ENCODE measurements at places on chromosomes 1 and 21.

- DNase-seq, result no peak
These were observed 135.6 kb downstream of the ST6GALNAC3 start for GRCh38 chr1:76210160-76210559.

- peak; percentile 91 for DNase-seq
These were observed 54.3 kb downstream of the ADARB1 start for GRCh38 chr21:45128613-45129188.

DNA sequence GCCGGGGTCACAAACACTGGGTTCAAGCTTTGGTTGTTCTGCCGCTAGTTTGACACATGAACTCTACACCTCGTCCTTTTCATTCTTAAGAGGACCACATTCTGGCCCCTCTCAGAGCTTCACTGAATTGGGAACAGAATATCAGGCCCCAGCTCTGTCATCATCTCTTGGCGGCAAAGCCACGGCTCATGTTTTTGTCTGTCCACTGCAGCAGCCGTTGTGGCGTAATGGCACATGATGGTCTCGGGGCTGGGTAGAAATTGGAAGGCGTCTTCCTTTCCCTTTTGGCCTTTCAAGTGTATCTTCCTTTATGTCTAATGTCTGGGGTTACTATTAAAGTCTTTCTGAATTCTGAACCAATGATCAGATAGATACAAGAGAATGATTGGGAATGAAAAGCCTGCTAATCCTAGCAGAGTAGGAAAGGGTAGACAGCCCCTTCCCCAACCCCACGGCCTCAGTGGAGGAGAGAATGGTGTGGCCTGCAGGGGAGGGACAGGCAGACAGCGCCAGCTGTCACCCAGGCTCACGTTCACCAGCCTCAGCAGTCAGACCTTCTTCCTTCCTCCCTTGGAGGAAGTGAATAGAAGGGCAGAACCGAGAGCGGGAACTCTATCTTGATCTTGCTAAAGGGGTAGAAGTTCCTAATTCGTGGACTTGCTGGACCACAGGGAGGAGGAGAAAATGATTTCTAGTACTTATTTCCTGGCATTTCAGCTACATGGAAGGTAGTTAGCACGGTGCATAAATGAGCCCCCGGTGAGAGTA lies 498.1 kb downstream of the KIF26B start:
- DNase-seq, result no peak

GRCh38 chr1:178937695-178938094 lies 66.8 kb upstream of the ANGPTL1 start:
- DNase-seq, result peak; percentile 41

DNA sequence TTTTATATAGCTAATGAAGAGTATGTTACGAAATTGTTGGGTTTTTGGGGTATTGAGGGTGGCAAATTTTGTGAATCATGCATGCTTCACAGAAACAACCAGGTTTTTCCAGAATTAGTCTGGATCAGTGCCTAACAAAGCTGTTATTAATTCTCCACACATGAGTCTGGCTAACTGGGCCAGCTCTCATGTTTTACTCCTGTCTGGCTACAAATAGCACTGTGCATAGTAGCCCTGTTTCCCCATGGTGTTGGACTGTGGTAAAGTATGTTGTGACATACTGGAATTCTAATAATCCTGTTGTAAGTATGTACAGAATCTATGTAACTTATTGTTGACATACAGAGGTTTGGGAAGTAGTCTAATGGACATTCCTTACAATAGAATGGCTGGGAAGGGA lies 35.8 kb downstream of the S100B start:
- DNase-seq, result no peak

- no peak for DNase-seq
These were observed 37.6 kb upstream of the DISP3 start for GRCh38 chr1:11441211-11441952.

GRCh38 chr1:195345149-195345548 lies 1263.1 kb downstream of the KCNT2 start:
- DNase-seq, result peak; percentile 14

- DNase-seq, result no peak
These were observed 73.8 kb downstream of the MTR start for GRCh38 chr1:236868625-236869467.

DNA sequence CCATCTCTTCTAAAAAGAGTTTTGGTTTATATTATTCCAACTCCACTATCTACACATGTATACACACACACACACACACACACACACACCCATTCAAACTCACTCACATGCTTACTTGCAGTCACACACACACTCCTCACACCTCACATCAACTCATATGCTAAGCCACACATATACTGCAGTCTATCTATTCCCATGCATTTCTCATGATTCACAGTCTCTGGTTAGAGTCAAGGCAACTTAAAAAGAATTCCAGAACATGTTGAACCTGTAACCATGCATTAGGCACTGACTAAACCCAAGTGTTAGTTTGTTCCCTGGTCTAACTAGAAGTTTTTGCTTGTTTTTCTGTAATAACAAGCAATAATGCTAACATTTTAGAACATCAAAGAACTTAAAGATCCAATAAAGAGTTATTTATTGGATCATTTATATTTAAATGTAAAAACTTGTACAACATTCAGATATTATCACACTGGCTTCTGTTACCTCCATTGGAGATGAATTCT lies 931.1 kb downstream of the PLA2G4A start:
- no peak for DNase-seq

DNA sequence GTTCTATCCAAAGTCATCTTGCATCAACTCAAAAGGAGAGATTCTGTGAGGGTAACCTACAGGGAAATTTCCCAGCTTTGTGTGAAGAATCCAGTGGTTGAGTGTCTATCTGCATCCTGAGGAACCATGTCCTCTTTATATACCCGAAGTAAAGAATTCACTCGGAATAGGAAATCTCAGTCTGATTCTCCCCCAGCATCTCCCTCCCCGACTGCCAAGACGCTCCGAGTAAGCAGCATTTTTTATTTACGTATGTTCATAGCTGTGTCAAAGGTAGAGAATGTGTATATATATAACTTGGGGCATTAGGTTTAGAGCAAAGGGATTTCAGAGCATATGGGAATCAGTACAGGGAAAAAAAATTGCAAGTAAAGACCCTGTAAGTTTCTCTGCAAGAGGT lies 170.2 kb downstream of the SYT2 start:
- no peak for DNase-seq

GRCh38 chr1:51794868-51795267 lies 83.7 kb downstream of the NRDC start:
- DNase-seq, result no peak

DNA sequence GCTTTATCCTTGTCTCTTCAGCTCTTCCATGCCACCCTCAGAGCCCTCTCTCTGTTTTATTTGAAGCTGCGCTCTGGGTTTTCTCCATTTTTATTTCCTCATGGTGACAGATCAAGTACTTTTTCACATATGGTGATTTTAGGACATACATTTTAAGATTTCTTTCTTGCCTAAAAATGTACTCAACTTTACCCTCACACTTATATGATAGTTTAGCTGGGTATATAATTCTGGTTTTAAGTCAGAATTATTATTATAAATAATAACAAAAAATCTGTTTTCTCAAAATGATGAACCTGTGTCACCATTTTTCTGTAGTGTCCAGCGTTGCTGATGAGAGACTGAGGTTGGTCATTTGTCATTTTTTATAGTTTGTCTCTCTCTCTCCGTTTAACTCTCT lies 754 bp upstream of the KRTAP10-5 start:
- DNase-seq, result no peak

GRCh38 chr1:237684236-237684635 lies 206.5 kb downstream of the ZP4 start:
- no peak for DNase-seq

- no peak for DNase-seq
These were observed 2.2 kb upstream of the YBX1 start for GRCh38 chr1:42680055-42680454.

DNA sequence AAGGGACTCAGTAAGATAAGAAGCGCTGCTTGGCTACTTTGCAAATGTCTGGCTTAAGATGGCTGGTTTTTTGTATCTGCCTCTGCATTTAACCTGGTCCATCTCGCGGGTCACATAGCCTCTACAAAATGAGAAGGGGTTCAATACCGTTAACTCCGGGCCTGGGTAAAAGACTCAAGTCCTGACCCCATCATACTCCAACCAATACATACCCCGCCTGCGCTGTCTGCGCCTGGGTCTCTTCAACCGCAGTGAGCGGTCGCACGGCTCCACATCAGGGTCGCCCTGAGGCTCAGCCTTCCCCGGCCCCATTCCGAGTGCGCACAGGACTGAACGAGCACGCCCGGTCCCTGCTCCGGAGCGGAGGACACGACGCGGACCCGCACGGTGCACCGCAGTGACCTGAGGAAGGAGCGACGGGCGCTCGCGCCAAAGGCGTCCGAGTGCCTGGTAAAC lies 558 bp upstream of the PGD start:
- DNase-seq, result no peak

GRCh38 chr1:107776900-107777663 lies 187.9 kb downstream of the VAV3 start:
- DNase-seq, result no peak

GRCh38 chr1:234911787-234912186 lies 216.8 kb downstream of the TOMM20 start:
- DNase-seq, result peak; percentile 35

DNA sequence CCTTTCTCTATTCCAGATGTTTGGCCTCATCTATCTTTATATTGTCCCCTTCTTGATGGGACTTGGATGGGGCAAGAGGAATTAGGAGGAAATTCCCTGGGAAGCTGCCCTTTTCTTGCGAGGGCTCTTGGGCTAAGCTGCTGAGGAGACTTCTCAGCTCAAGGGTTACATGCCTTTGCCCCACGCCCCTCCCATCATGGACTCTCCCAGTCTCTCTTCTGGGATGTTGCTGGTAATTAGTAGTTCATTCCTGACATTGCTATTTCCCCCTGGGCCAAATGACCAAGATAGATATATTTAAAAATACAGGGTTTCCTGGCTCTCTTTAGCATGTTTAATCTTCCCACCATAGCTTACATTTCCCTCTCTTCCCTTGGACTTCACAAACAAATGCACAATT lies 90.6 kb upstream of the RALGPS2 start:
- no peak for DNase-seq
